Hepatocyte (in vitro differentiated cells): ENCODE measurements at places on chromosomes 3 and 15. TPM values are rescaled to one million over a fixed set of nuclear protein-coding genes. Genes with fewer than 3 reads are reported as not detected.

RABL3 gene
- 12.7 and 21.4 TPM in 2 replicates for total RNA-seq

DNA sequence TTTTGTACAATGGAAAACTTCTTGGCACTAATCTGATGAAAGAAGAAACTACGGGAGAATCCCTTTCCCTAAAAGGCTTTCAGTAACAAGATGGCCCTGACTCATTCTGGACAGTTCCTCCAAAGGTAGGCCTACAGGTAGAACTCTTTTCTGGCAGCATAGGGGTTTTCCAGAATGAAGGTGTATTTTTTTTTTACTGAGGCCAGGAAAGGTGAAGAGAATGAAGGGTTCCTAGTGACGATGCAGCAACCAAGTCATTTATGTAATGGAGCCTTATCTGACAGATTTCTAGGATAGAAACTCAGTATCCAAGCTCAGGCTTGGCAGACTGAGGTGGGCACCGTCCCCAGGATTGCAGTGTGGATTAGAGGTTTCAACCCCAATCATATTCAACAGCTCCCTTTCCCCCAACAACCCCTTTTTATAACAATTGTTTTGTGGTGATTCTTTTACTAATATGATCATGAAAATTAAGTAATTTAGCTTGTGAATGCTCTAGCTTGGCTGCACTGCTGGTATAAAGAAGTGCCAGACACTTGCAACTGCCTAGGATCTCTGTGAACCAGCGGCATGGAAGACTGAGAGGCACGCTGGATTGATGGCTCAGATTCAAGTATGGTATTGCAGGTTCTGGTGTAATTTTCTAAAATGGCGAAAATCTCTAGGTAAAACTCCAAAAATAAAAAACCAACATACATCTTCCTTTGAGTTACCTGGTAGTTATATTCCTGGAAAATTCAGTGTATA is 8.7 kb upstream of the TRIM69 start:
- DNase-seq = no peak

GRCh38 chr3:46668116-46668515 is 25.4 kb downstream of the ALS2CL start:
- no peak for DNase-seq

DNA sequence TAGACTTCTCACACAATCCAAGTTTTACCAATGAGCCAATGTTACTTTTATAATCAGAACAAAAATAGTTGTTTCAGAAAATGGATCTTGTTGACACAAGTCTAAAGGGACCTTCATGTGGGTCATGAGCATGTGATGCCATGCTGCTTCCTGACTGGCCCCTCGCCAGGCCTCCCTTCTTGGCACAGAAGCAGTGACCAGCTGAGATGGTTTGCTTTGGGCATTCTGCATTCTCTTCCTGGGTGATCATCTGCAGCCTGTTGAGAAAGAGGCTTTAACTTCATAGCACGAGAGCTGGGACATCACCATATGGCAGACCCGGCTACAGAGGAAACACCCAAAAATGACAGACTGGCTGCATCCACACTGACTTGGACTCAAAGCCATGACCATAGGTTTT is 45.7 kb downstream of the TGM4 start:
- no peak for DNase-seq

ARHGEF3 gene
- total RNA-seq = 39.6 and 41.7 TPM in 2 replicates

DNA sequence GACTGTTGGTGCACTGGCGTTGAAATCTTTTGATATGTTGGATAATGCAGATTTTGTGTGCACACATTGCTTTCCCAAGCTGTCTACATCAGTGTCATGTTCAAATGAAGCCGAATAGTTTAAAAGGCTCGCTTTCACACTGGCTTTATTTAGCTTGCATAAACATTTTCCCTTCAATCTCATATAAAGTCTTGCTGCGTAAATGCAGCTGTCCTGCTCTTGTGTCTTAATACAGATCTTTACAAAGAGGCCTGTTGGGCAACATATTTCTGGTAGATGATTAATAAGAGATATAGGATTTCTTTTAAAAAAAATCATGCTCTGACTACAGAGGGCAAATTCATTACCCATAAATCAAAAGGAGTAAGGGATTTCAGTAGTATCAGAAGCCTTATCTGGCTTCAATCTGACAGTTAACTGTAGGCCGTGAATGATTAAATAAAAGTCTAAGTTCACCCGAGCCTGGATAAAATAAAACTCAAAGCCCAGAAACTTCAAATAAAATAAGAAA is 937.2 kb downstream of the FHIT start:
- DNase-seq = peak; percentile 10

WDR49 gene
- total RNA-seq = not detected in 2 replicates

GRCh38 chr3:83063446-83063845 is 1302.0 kb upstream of the GBE1 start:
- no peak for DNase-seq

- DNase-seq = no peak
Measured at GRCh38 chr3:141080431-141080830, 29.3 kb downstream of the SPSB4 start.

DNA sequence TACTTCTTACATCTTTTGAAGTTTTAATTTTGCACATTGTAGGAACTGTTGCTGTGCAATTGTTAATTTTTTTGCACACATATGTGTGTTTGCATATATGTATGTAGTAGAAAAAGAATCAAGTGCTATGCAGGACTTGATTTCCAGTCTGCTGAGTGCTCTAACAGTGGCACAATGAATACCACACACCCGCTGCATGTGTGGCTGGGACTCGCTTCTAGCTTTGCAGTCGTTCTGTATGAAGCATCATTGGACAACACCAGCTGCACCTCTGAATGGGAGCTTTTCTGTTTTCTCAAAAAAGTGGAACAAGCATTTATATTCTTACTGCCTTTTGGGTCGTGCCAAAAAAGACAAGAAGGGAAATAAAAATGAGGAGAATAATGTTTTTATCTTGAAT is 564.7 kb downstream of the FOXP1 start:
- no peak for DNase-seq

PPP4R2 gene
- 81.8 and 91.4 TPM in 2 replicates for total RNA-seq

DNA sequence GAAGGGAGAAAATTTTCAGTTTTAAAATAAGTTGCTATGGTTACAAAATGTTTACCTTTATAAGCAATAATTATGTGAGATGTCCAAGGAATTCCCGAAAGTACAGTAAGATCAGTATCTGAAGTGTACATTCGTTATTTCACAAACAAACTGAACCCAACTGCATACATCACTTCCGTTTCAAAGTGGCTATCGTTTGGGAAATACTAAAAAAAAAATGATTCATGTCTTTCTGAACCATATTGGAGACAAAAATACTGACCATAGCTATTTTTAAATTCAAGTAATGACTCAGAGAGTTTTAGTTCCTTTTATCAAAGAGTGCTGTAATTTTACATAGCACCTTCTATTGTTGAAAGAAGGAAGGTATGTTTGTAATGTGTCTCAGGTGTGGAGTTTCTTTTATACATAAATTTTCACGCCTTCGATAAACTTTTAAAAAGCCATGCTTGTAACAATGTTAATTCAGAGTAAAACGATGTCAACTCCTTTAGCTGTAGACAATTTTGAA is 8.0 kb upstream of the ANKRD28 start:
- DNase-seq = no peak

- peak; percentile 91 for DNase-seq
Measured at GRCh38 chr3:56467108-56467507, 1.2 kb downstream of the ERC2 start.

KIF15 gene
- total RNA-seq = 2.7 and 4.1 TPM in 2 replicates

SPTBN5 gene
- 1.7 and 2.0 TPM in 2 replicates for total RNA-seq

GRCh38 chr15:90642464-90643300 is 74.5 kb upstream of the BLM start:
- no peak for DNase-seq

GRCh38 chr15:70777170-70777926 is 14.0 kb upstream of the UACA start:
- DNase-seq = no peak

GOLGA6D gene
- total RNA-seq = 0.76 TPM in 1 of 2 replicates, not detected in the other

- peak; percentile 95 for DNase-seq
Measured at GRCh38 chr15:90165659-90166489, 35.3 kb upstream of the SEMA4B start.

DNA sequence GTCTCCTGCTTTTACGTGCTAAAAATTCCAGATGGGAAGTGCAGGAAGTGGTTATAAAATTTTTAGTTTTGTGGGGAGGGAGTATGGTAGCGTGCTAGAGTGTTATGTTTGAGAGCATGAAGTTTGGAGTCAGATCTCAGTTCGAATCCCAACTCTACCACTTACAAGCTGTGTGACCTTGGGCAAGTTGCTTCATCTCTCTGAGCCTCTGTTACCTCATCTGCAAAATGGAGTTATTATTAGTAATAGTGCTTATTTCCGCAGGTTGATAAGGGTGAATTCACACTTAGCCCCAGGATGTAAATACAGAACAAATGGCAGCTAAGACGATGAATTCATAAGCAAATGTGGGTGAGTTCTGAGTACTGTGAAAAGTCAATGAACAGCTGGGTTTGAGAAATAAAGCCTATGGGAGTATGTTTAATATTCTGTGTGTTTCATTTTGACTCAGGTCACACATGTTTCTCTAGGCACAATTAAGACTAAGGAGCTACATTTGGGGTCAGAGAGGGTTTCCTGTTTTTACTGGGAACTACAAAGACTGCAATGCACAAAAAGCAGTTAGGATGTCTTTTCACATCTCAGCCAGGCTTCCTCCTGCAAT is 73.1 kb upstream of the FEZF2 start:
- DNase-seq = no peak

- DNase-seq = peak; percentile 15
Measured at GRCh38 chr3:159732172-159733111, 256.2 kb upstream of the IL12A start.

ATP13A5 gene
- total RNA-seq = 0.12 TPM in 1 of 2 replicates, not detected in the other

DNA sequence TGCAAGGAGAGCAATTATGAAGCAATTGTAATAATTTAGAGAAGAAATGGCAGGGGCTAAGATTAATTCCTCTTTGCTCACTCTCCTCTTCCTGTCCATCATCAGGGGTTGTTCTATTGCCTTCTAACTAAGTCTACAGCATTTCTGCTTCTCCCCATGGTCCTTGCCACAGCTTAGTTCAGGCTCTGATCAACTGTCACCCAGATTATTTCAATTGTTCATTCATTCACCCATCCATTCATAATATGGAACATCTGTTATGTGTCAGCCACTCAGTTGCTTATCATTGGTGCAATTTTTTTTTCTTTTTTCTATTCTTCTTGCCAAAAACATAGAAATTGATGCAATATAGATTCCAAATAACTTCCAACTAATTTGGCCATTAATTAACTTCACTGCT is 93.2 kb downstream of the CD47 start:
- no peak for DNase-seq

- DNase-seq = no peak
Measured at GRCh38 chr3:32601722-32602121, 31.1 kb upstream of the DYNC1LI1 start.

SST gene
- total RNA-seq = 52.4 and 53.5 TPM in 2 replicates

GRCh38 chr3:38005076-38006020 is 14.8 kb downstream of the VILL start:
- DNase-seq = no peak

DNA sequence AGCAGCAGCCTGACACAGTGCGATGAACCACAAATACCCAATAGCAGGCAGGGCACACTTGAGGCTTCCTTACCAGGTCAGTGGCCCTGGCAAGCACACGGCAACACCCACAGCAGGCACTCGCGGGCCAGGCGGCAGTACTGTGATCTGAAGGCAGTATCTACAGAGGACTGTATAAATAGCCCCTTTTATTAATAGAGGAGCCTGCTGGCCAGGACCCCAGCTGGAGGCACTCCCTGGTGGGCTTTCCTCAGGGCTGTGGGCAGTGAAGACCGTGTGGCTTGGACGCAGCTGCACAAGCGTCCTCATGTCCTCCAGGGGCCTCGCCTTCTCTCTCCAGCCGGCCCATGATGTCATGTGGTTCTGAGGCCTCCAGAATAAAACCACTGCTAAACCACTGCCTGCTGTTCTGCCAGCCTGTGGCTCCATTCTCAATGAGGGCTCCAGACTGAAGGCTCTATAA is 44.1 kb downstream of the LRIG1 start:
- no peak for DNase-seq

DNA sequence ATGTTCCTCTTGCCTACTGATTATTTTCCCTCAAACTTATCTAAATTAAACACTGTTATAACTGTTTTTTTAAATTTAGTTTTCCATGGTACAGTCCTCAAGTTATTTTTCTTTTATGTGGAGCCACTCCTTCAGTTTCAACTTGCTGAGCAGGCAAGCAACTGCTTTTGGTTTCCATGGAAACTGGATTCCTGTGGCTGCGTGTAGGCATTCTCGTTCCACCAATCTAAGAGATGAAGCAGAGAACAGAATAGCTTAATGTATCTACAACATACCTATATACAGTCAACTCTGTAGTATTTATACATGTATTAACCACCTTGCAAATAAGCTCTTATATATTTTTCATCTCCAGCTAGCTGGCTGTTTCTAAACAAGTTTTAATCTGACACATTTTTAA is 25.8 kb upstream of the ANXA2 start:
- peak; percentile 86 for DNase-seq

DNA sequence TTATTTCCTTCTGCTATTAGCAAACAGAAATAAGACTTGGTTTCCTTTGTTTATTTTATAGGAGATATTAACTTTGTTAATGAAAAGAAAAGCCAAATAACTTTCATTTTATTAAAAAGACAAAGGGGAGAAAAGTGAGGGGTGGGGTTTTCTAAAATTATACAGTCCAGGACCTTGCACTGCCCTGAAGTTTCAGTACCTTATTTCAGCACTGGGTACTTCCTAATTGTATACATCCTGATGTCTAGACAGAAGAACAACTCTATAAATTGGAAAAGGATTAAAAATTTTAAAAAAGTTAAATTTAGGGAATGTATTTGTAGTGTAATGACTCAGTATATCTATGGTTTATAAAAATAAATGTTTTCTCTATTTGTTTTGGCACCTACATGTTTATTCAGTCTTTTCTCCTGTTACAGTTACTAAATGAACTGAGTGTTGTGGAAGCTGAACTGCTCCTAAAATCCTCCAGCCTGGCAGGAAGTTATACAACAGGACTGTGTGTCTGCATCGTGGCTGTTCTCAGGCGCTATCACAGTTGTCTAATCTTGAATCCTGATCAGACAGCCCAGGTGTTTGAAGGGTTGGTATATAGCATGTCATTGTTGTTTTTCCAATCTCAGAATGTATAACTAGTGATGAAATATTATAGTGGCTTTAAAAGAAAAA is 27.6 kb upstream of the P2RY13 start:
- DNase-seq = no peak

- DNase-seq = peak; percentile 9
Measured at GRCh38 chr3:148006508-148006907, 597.3 kb downstream of the ZIC1 start.
